ENCODE measurements at places on chromosomes 13 and 19.

DNA sequence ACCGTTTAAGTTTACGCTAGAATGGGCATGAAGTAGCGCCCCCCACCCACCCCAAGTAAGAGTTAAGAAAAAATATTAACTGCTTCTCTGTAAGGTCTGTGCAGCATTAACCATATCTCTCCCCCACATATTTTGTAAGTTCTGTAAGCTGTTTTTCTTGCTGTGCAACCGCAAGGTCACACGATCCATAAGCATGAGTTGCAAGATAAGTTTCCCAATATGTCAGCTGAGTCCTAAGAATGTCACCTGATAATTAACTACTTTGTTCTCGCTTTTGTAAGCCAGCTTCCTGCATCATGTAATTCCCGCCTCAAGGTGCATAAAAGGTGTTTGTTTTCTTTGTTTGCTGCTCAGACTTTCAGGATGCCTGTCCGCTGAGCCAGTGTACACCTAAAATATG lies 187.0 kb downstream of the MYO16 start:
- no peak for DNase-seq

GRCh38 chr13:69556540-69557196 lies 551.0 kb upstream of the ATXN8OS start:
- DNase-seq = no peak

- DNase-seq = peak; percentile 69
Observed at GRCh38 chr19:50669302-50670101, 20.3 kb downstream of the C19orf81 start.

DNA sequence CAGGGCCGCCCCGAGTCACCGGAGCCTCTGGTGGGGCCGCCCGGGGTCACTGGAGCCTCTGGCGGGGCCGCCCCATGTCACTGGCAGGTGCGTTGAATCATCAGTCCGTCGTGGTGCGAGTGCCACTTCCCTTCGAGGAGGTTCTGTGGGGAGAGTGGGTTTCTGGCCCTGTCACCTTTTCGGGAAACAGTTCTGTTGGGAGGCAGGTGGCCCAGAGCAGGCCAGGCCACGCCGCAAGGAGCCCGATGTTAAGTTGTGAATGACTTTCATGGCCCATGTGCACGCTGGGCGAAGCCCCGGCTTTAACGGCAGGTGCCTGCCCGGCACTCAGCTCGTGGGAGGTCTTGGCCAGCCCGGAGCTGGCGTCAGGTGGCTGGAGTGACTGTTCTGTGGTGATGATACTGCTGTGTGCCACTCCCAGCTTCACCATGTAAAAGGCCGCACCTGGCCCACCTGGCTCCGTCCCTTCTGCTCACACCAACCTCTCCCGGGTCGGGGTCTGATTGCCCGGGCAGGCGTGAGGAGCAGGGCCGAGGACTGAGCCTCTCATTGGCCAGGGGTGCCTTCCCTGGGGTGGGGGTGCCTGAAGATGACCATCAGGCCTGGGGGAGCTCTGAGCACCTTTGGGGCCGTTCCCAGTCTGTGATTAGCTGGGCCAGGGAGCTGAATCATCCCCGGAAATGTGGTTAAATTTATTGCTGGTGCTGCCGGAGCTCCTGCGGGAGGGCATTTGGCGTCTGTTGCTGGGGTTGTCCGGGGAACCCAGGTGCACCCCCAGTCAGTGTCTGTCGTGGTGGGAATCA lies 29.2 kb downstream of the CSNK1G2 start:
- no peak for DNase-seq

- DNase-seq = no peak
Observed at GRCh38 chr13:106095406-106095805, 440.1 kb downstream of the EFNB2 start.

GRCh38 chr13:40186626-40187323 lies 479.7 kb downstream of the FOXO1 start:
- DNase-seq = no peak
